NCI-H1930 (cell line): ENCODE measurements at places on chromosomes 3 and 15.
A peak's percentile ranks its signal among the peaks of the same experiment; 100 is the strongest.

GRCh38 chr3:50258029-50258680 lies 10.8 kb upstream of the SEMA3B start:
- DNase-seq, result peak; percentile 17

DNA sequence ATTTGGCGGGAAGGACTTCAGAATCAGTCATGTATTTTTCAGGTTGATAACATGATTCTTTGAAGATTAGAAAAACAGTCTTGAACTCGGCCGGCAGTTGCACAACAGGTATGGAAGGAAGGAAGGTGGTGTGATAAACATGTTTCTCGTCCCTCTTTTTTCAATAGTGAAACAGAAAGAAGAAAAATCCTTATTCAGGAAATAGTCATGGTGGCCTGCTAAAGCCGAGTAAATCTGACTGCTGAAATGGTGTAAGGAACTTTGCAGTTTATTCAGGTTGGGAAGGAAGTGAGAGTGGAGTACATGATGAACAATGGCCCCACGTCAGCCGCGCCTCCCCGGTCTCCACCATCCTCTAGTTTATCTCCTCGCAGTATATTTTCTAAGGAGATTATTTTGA lies 6.7 kb downstream of the RASGRP1 start:
- DNase-seq, result no peak

DNA sequence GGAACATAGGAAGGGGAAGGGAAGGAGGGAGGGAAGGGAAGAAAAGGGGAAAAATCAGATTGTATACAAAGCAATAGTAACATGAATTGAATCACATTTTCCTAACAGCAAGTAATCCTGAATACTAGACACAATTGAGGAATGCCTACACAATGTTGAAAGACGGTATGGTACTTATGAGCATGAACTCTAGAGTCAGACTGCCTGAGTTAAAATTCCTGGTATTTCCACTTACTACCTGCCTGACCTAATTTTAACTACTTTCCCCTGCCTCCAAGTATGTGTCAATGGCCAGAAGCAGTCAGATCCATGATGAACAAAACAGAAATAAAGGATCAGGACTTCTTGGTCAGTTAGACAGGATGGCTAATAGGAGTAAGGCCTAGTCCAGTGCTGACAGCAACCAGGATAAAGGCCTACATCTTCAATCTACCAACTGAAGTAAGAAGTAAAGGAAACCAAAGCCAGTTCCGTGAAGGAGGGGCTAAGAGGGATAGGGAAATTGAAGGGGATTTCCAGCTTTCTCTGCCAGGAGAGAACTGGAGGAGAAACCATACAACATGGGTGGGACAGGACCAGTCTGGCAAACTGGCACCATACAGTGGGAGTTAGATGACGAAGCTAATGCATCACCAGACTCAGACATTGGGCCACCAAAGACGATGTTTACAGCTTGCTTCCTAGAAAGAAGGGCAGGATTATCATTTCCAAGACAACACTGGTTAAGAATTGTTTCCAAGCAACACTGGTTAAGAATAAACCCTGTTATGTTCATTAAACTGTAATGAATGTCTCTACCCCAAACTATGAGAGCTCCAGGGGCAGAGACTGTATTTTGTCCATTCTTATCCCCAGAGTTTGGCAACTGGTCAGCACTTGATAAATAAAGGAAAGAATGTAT lies 151.6 kb upstream of the UBE2E2 start:
- DNase-seq, result no peak

GRCh38 chr3:186540221-186540834 lies 3.9 kb downstream of the CRYGS start:
- DNase-seq, result peak; percentile 27

DNA sequence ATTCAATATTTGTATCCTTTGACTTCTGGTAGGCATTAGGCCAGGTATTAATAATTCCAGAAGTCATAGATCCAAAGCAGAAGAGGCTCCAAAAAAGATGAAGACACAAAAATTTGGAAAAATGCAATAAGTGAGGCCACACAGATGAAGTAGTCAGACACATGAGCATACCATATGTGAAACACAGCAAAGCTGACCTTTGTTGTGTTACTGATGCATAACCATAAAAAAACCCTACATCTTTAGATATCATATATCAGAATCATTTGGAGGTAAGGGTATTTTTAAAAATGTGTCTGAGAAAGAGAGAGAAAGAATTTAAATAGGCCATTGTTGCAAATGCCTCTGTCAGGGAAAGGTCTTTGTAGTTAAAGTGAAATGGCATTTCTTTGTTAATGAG lies 314.9 kb downstream of the SLC9A9 start:
- no peak for DNase-seq

DNA sequence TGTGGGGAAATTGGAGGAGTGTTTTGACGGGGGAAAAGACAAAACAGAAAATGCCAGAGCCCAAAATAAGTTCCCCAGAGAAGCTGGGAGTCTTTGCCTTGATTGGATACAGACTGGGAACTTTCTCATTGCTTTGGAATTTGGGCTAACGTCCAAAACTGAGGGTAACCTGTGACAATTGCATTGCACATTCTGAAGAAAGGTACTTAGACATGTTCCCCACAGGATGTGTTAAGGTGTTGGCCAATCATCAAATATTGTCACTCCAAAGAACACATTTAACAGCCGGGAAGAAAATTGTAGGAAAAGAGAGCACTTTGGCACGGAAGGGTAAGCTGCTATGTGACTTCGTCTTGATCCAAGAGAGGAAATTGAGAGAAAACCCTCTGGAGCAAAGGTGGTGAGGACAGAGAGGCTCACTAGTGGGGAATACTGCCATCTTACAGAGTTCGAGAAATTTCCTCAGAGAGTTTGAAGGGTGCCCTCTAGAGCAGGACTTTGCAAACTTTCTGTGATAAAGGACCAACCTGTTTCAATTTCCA lies 619.5 kb upstream of the TBL1XR1 start:
- DNase-seq, result no peak

DNA sequence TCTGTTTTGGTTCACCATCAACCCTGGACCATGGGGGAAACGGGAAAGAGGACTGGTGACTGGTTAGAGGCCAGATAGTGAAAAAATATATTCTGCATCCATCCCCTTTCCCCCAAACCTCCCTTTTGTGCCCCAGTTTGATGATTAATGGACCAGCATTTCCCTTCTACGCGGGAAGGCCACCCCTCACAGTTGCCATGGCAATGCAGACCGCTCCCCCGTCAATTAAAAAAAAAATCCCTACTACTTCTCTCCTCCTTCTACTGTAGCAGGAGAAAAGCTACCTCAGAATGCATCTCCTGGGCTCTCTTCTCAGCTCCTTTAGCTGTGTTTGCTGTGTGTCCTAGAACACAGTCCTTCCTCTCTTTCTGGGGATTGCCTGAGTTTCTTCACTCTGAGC lies 4.0 kb downstream of the BAHD1 start:
- DNase-seq, result no peak

GRCh38 chr15:67024314-67024997 lies 40.9 kb upstream of the SMAD3 start:
- no peak for DNase-seq
